Stimulated activated CD8-positive, alpha-beta memory T cell treated with anti-CD3 and anti-CD28 coated beads, Interleukin-12 subunit alpha, Interleukin-12 subunit beta, amount 100 ng/mL, for 4 hours (primary cell): ENCODE measurements at places on chromosomes 6 and 20.

DNA sequence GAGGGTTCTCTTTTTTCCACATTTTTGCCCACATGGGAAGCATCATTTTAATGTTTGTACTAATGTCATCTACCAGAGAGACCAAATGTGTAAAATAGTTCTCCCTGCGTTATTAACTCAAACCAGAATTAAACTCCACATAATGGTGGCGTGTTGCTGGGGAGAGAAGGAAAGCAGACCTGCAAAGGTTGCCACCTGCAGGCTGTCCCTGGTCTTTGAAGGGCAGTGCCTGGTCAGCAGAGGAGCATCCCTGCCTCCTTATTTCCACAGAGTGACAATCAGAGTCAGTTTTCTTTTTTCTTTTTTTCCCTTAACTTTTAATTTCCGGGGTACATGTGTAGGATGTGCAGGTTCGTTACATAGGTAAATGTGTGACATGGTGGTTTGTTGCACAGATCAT lies 214.5 kb downstream of the TBX18 start:
- no peak for DNase-seq

DNA sequence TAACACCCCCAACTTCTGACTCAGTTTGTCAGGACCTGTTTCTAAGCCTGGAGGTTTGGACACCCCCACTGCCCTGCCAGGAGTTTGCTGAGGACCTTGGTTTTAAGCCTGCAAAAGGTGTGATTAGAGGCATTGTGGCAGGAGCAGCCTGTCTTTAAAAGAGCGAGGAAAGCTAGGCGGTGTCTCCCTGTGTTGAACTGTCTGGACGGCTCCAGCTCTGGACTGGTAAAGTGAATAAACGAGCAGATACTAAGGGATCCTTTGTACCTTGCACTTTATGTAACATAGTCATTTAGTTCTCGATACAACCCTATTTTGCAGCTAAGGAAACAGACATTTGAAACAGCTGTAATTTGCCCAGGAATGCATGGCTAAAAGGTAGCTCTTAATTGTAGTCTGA lies 14.4 kb downstream of the FAM83D start:
- DNase-seq, result no peak

DNA sequence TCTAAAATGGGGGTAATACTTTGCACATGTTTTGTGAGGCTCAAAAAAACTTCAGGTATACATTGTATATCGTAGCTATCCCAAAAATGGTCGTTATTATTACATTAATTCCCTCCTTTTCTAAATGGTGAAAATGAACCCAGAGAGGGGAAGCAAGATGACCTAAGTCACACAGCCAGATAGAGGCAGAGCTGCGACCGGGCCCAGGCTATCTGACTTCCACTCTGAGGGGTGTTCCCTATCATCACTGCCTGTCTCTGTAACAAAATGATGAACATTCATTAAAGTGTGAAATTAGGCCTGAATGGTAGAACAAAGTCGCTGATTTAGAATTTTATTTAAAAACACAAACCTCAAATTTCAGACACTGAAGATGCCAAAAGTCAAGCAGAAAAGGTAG lies 29.1 kb upstream of the RIMS4 start:
- no peak for DNase-seq

DNA sequence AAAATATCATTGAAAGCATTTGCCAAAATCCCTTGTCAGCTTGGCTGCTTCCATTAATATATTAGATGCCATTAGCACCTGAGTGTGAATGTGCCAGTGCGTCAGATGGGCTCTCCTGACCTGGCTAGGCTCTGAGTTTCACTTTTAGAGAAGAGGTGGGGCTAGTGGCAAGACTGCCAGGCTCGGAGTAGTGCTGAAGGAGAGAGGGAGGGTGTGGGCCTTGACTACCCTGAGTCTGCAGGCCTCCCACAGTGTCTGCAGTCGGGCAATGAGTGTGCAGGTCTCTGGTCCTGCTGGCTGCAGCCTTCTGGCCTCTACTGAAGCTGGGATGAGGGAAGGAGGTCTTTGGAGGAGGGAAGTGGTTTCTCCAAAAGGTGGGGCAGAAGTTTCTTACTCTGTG lies 34.6 kb upstream of the PNPLA1 start:
- DNase-seq, result no peak

DNA sequence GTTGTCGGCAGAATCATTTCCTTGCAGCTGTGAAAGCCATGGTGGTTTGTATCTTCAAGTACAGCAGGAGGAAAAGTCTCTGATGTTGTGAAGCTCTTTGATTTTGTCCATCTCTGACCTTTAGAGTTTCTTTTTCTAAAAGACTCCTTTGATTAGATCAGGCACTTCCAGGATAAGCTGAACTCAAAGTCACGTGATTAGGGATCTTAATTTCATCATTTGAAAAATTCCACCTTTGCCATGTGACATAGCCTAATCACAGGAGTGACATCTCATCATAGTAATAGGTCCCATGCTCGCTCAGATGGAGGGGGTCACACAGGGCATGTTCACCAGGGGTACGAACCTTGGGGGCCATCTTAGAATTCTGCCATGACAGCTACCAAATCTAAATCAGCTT lies 441.5 kb upstream of the CDH4 start:
- no peak for DNase-seq

GRCh38 chr6:16154904-16155303 lies 26.0 kb downstream of the MYLIP start:
- no peak for DNase-seq

DNA sequence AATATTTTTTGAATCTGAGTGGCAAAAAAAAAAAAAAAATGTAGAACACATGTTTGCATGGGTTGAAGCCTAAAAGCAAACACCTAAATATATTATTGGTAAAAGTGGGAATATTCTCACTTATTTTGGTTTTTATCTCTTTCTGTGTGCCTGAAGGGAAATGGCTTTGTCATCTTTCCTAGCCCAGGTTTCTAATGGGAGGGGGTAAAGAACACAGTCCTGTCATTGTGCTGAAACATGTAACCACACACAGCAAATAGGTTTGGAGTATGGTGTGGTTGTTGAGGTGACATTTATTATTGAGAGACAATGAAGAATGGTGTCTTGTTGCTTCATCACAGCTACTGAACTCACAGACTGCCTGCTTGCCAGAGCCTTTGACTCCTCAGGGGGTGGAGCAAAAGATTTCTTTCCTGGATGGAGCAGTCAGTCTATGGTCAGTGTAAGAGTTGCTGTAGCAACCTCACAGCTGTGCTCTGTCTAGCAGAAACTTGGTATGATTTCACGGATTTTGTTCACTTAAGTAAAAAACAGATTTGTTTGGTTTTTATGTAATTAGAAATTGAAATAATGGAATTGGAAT lies 70.2 kb downstream of the CEP57L1 start:
- no peak for DNase-seq

- DNase-seq, result no peak
Measured at GRCh38 chr6:13131935-13132661, 196.2 kb downstream of the TBC1D7 start.
